ENCODE measurements at places on chromosomes 11 and 22. TPM values are rescaled to one million over a fixed set of nuclear protein-coding genes. Genes with fewer than 3 reads are reported as not detected.

The CD3E gene
- not detected for total RNA-seq

The PARVG gene
- not detected for total RNA-seq

The ZDHHC5 gene
- total RNA-seq, result 43.5 TPM

The DTX4 gene
- total RNA-seq, result 3.0 TPM

The APOBEC3C gene
- total RNA-seq, result 18.5 TPM

The KRTAP5-11 gene
- not detected for total RNA-seq

The CDHR5 gene
- not detected for total RNA-seq

The LIF gene
- 48.7 TPM for total RNA-seq

The GPR83 gene
- total RNA-seq, result 0.12 TPM

The OPCML gene
- total RNA-seq, result not detected

The YPEL1 gene
- 7.3 TPM for total RNA-seq

The LGR4 gene
- 62.7 TPM for total RNA-seq

The GGTLC3 gene
- not detected for total RNA-seq

The MYEOV gene
- 8.6 TPM for total RNA-seq

The PARVA gene
- 30.2 TPM for total RNA-seq

The ACTN3 gene
- total RNA-seq, result not detected

The MTA2 gene
- 153 TPM for total RNA-seq

The ROM1 gene
- 1.4 TPM for total RNA-seq

The CPT1A gene
- total RNA-seq, result 10.2 TPM

The TUBA8 gene
- total RNA-seq, result 0.22 TPM

The RCOR2 gene
- total RNA-seq, result 4.8 TPM

The ALX4 gene
- total RNA-seq, result not detected

Measured in epithelial cell of proximal tubule (primary cell).